ENCODE measurements at places on chromosomes 6 and 20.

DNA sequence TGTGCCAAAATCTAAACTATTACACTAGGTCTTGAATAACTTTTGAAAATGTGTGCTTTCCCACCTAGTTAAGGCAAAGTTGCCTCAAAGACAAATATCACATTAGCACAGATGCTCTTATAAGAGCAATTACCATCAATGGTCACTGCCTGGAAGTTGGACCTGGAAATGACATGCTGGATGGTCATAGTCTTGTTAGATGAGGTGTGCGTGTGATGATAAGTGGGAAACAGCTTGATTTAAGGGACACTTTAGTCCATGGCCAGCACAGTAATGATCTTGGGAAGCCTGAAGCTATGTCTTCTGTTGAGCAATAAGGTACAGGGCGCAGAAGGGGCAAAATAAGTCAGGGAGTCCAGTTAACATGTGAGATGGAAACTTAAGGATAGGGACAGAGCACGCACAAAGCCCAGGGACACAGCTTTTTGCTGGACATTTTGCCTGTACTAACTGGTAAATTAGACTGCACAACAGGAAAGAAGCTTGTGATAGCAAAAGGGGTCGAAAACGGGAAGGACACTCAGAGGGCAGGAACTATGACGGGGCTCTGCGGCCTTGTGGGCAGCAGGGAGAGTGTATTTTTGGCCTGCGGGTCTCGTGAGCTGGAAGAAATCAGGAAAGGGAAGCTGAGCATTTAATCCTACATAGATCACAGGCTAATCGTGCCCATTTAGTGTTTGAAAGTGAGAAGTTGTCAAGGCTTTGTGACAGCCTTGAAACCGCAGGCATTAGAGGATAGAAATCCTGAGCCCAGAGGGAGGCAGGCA lies 66.7 kb upstream of the BMP2 start:
- H3K4me3 ChIP-seq, result no peak overlapping the region
- H3K36me3 ChIP-seq, result no peaks in the 10 kb centered on the region
- no peaks in the 10 kb centered on the region for H3K27me3 ChIP-seq
- no peaks in the 10 kb centered on the region for H3K4me1 ChIP-seq

DNA sequence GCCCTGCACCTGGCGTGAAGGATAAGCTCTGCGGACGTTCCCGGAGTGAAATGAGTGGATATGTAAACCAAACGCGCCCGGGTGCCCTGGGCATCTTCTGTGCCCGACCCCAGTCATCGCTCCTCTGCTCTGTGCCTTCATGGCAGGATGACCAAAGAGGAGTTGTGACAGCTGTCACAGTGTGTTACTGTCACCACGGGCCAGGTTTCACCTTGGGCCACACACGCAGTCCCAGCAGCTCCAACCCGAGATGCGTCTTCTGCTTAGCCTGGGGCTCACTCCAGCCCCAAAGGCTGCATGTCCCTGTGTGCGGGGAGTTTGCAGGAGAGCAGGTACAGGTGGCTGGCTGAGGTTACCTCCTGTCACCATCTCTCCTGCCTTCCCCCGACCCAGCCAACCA lies 311.6 kb downstream of the BMP7 start:
- H3K27ac ChIP-seq, result no peak overlapping the region
- DNase-seq, result no peak
- no peaks in the 10 kb centered on the region for H3K36me3 ChIP-seq

GRCh38 chr6:43176423-43176786 lies 5.3 kb downstream of the SRF start:
- no peaks in the 10 kb centered on the region for H3K36me3 ChIP-seq
- no peaks in the 10 kb centered on the region for H3K27me3 ChIP-seq
- H3K27ac ChIP-seq, result no peak overlapping the region
- DNase-seq, result no peak

- H3K27me3 ChIP-seq, result peaks cover 25% of the 10 kb centered on the region
- H3K4me1 ChIP-seq, result peaks cover 2% of the 10 kb centered on the region
- DNase-seq, result no peak
- no peak overlapping the region for H3K4me3 ChIP-seq
Measured at GRCh38 chr6:151310852-151311767, 71.3 kb downstream of the AKAP12 start.

DNA sequence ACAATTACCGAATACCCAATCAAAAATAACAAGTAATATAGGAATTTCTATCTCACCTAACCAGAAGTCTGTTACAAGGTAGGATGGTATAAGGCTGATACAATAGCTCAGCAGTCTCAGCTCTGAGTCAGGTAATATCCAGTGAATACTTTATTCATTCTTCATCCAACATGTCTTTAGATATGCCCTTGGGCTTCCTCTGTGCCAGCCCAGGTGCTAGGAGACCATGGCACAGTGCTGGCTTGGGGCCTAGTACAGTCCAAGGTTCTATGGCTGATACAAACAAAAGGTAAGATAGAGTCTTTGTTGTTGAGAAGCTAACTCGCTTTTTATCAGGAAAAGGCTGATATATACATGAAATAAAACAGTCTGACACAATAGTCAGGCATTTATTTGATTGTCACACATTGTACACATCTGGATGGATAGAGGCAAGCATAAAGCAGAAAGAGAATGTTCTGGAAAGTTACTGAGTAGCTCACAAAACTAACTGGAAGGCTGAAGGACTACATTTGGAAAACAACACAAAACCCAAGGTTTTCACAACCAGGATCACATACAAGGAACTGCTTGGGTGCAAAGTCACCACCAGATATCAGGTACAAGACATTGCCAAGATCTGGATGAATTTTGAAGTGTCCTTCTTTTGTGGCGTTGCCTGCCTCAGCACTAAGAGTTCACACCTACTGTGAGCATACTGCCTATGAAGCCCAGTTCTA lies 110.4 kb upstream of the SCAF8 start:
- H3K27ac ChIP-seq, result no peak overlapping the region
- H3K4me1 ChIP-seq, result peaks cover 2% of the 10 kb centered on the region
- no peaks in the 10 kb centered on the region for H3K36me3 ChIP-seq

GRCh38 chr20:16608277-16608650 lies 35.0 kb upstream of the KIF16B start:
- no peak overlapping the region for H3K4me3 ChIP-seq
- no peaks in the 10 kb centered on the region for H3K4me1 ChIP-seq
- H3K27me3 ChIP-seq, result peaks cover 15% of the 10 kb centered on the region
- H3K36me3 ChIP-seq, result no peaks in the 10 kb centered on the region
- DNase-seq, result no peak

DNA sequence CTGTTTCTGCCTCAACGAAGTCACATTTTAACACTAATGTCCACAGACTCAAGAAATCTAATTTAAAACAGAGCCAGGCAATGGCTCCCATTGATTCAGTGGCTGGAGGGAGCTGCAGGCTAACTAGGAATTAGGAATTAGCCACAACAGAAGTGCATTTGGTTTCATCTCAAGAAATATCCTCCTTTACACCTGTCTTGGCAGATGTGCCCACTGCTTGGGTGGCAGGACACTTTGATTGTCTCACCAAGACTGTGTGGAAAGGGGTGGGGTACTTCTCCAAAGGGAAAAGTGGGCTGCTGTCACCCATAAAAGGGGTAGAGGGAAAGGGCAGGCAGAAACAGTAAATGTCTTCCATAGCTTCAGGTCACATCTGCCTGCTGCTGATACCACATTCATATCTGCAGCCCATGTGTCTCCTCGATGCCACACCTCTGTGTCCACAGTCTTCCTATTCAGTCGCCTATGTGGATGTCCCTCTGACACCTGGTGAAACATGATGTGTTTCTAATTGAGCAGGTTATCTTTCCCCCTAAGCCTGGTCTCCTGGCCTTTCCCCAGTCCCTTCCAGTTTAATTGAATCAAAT lies 10.9 kb upstream of the OSER1 start:
- H3K36me3 ChIP-seq, result peaks cover 4% of the 10 kb centered on the region
- DNase-seq, result no peak
- H3K27ac ChIP-seq, result peak overlapping the region; percentile 96
- no peak overlapping the region for H3K4me3 ChIP-seq

- no peak for DNase-seq
- H3K4me1 ChIP-seq, result no peaks in the 10 kb centered on the region
- H3K4me3 ChIP-seq, result no peak overlapping the region
- H3K36me3 ChIP-seq, result no peaks in the 10 kb centered on the region
Measured at GRCh38 chr6:21348146-21348503, 245.4 kb upstream of the SOX4 start.

DNA sequence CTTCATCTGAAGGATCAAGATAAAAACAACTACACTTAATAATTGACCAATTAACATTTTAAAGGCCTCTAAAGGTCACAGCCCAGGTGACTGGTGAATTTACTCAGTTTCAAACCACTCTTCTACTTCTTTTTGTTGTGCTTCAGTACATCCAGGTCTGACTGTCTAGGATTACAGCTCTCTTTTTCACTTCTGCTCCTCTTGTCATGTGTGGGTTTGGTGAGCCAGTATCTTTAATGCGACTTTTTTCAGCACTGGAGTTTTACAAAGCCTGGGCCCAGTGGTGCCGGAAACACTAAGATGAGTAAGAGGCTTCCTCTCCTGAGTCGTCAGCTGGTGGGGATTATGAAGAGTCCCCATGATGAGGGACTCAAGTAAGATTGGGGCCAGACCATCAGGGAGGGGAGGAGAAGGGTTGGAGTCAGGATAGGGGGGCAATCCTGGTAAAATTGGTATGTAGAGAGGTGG lies 27.0 kb downstream of the HECA start:
- H3K4me3 ChIP-seq, result peak overlapping the region; percentile 90
- peaks cover 77% of the 10 kb centered on the region for H3K4me1 ChIP-seq
- DNase-seq, result peak; percentile 55
- H3K27me3 ChIP-seq, result no peaks in the 10 kb centered on the region
- peaks cover 13% of the 10 kb centered on the region for H3K36me3 ChIP-seq
- H3K27ac ChIP-seq, result peak overlapping the region; percentile 92

GRCh38 chr6:121222656-121223055 lies 111.6 kb downstream of the TBC1D32 start:
- H3K36me3 ChIP-seq, result peaks cover 5% of the 10 kb centered on the region
- no peak overlapping the region for H3K4me3 ChIP-seq

DNA sequence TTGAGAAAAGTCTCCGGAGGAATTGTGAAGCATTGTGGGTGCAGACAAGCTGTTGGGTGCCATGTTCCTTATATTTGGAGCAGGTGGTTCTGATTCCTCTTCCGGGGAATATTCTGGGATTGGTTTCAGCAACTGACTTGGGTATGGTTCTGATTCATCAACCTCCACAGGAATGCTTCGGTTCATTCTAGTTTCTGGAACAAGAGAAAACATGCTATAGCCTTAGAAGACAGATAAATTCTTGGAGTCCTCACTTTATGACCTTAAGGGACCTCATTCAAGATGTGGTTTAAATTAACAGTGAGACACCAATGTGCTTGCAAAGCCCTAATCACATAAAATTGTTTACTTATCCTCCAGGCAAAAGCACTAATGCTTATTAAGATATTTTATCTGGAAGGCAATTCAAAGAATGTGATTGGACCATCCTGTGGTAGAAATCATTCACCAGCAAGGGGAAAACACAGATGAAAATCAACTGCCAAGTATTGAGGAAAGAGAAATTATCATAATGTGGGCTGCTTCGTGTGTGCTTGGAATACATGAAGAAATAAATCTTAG lies 13.7 kb downstream of the TRAF3IP2 start:
- peak overlapping the region; percentile 39 for H3K27ac ChIP-seq
- no peaks in the 10 kb centered on the region for H3K27me3 ChIP-seq
- H3K4me1 ChIP-seq, result peaks cover 39% of the 10 kb centered on the region
- no peak for DNase-seq

Data from T-helper 17 cell (primary cell).